ENCODE measurements at places on chromosomes 3 and 15.
A peak's percentile ranks its signal among the peaks of the same experiment; 100 is the strongest.

DNA sequence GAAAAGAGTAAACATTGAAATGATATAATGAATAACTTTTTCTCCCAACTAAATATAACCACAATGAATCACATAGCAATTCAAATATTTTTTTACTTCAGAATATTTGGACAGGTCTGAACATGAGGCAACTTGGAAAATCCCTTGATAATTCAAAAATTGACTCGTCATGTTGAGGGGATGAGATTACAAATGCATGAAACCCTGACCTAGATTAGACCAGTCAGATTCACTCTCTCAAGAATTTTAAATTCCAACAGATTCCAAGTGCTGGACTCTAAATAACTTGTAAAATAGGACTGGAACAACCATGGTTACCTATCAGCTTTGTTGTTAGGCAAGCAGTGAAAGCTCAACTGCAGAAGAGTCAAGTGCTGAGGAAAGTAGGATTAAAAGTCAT lies 317.5 kb downstream of the GBE1 start:
- no peak for DNase-seq

GRCh38 chr3:113118336-113118735 lies 93.0 kb upstream of the BOC start:
- DNase-seq, result no peak

GRCh38 chr3:126166009-126166408 lies 14.4 kb downstream of the ALDH1L1 start:
- DNase-seq, result no peak

GRCh38 chr3:159828542-159828943 lies 160.1 kb upstream of the IL12A start:
- DNase-seq, result no peak

GRCh38 chr15:97561529-97561928 lies 399.0 kb upstream of the ARRDC4 start:
- no peak for DNase-seq

DNA sequence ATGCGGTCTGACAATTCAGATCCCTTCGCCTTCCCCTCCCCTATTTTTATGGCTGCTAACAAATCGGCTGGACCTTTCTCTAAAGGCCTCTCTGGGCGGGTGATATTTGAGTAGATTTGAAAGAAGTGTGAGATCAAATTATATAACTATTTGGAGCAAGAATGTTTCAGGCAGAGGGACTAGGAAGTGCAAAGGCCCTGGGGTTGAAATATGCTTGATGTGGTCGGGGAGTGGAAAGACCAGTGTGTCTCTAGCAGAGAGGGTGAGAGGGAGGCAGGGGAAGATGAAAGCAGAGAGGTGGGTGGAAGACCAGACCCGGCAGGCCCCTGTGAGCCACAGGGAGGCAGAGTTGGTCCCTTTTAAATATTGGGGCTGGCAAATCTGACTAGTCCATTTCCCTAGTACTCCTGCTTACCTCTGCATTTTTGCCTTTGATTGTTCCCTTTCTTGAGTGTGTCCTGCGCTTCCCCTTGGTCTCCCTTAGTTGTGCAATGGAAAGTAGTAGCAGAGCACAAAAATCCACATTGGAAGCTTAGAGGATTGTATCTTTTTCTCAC lies 32.3 kb downstream of the SLCO3A1 start:
- DNase-seq, result no peak

- no peak for DNase-seq
Observed at GRCh38 chr15:87661454-87662355, 594.8 kb downstream of the NTRK3 start.

DNA sequence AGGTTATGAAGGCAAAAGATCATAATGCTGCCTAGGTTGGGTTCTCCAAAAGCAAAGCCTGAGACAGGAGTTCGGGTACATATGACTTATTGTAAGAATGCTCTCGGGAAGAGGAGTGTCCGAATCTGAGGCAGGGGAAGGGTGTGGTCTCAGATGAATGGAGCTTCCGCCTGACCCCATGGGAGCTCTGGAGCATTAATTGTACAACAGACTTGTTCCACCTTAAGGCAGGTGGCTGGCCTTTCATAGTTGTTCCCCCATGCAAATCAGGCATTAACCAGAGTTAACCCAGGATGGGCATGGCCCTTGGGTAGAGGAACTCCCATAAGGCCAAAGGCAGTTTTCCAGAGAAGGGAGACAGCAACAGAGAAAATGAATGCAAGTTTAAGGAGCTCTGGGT lies 170.6 kb downstream of the MYRIP start:
- DNase-seq, result no peak

- no peak for DNase-seq
Observed at GRCh38 chr3:127711896-127712295, 39.1 kb downstream of the ABTB1 start.

- DNase-seq, result no peak
Observed at GRCh38 chr3:149527531-149528339, 53.2 kb downstream of the TM4SF4 start.

DNA sequence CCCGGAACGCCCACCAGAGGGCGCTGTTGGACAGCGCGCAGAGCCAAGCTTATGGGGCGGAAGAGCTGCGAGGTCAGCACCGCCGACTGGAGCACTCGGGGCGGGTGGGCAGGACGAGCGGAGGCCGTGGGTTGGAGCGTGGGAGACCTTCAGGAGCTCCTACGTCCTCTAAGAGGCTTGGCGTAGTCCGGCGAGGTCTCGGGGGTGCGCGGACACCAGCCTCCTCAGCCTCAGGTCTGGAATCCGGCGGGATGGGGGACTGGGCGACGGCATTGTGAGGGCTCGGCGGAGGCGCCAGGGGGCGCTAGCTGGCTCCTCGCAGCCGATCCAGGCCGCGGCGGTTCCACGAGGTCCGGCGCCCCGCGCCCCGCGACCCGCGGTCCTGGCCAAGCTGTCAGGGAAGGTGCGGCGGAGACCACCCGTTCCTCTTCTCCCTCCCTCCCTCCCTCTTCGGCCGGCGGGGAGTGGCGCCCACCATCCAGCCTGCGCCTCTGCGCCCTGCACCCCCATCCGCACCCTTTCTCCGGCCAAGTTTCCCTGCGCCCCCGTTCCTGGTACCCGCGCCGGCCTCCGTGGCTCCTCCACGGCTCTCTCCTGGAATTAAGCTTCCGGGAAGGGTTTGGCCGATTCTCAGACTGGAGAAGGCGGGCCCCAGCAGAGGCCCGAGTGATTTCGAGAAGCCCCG lies 24.3 kb upstream of the POLG start:
- DNase-seq, result peak; percentile 79

- no peak for DNase-seq
Observed at GRCh38 chr3:119069725-119070124, 35.1 kb upstream of the IGSF11 start.

GRCh38 chr3:128281461-128282367 lies 128.4 kb downstream of the EEFSEC start:
- no peak for DNase-seq

DNA sequence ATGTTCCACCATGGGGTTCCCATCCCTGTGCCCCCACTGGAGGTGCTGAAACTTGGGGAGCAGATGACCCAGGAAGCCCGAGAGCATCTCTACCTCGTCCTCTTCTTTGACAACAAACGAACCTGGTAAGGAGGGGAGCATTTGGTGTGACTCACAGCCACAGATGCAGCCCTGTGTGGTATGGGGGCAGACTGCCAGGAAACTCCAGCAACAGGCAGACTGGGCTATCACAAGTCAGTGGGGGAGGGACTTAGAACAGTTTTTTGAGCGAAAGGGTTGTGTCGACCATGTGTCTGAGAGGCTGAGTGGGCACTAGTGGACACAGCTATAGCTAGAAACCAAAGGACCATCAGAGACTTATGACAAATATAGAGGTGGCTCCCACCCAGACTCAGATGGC lies 3.4 kb upstream of the OGG1 start:
- no peak for DNase-seq

DNA sequence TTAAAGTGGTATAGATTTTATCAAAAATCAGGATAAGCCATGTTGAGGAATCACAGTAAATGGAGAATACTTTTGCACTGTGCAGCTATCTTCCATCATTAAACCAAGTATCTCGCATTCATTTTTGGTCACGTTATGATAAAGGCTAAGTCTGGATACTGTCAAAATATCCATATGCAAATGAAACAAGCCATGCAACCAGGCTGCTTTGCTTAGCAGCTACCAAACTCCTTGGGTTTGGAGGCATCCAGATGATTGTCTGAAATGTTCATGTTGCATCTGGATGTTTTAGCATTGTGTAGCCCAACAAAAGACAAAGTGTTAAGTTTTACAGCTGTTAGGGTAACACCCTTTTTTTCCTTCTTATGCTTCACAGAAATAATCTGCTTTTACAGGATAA lies 322.9 kb upstream of the MDFIC2 start:
- DNase-seq, result no peak

GRCh38 chr15:98887976-98888375 lies 119.6 kb downstream of the PGPEP1L start:
- DNase-seq, result no peak

GRCh38 chr3:72319194-72320094 lies 528.8 kb downstream of the SHQ1 start:
- DNase-seq, result no peak

GRCh38 chr15:71455107-71455506 lies 339.8 kb downstream of the THSD4 start:
- no peak for DNase-seq

DNA sequence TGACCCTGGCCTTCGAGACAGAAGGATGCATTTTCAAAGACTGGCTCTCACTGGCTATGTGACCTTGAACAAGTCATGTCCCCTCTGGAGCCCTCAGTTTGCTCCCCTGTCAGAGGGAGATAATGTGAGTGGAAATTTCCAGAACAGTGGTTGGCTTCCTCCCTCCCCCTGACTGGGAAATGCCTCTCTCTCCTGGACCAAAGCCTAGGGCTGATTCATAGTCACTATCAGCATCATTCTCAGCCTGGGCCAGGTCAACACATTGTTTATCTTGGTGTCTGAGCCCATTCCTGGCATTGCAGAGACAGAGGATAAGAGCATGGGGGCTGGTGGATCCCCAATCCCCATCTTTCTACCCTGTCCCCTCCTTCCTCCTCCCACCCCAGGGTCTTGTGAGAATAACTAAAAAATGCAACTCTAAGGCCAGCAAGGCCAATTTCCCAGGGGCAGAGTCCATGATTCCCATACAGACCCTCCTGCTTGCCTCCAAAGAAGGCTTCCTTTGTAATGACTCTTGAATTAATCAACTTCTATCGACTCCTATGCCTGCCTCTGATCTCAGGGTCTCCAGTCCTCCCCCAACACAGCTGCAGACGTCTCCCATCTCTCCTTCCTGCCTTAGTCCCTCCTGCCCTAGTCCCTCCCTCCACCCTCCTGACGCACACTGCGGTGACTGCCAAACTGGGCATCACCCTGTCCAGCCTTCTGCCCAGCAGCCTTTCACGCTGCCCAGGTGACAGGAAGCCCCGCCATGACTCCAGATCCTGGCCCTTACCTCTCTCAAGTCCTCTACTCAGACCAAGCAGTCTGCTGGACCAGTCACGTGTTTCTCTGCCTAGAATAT lies 35.4 kb upstream of the CORO2B start:
- no peak for DNase-seq

- DNase-seq, result peak; percentile 83
Observed at GRCh38 chr3:127574880-127575878, 15.4 kb downstream of the TPRA1 start.

DNA sequence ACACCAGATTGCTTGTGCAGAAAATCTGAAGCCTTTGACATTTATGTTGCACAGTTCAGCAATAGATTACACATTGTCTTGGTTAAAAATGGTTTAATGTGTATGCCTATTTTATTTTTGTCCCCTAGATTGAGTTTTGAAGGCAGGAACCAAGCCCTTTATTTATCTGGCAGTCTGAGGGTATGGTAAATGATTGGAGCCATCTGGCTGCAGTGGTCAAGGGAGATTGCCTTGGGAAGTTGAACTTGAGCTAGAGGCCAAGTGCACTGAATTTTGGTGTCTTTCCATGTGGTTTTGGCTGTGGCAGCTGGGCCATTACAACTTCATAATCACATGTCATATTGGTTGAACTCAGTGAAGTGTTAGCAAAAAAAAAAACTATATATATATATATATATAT lies 248.7 kb upstream of the C2CD4B start:
- DNase-seq, result no peak

DNA sequence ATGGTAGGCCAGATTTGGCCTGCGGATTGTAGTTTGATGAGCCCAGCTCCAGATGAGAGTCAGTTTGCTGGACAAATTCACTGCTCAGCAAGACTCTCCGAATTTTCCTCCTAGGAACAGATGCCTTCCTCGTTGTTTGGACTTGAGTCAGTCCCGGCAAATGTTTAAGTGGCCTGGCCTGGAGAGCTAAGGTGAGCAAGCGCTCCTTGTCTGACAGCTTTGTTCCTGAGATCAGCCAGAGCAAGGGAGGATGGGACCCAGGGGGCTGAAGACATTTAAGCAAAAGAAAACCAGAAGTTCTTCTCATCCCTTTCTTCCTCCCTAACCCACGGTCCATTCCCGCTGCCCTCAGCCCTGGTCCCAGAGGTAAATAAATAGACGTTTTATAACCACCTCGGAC lies 40.3 kb downstream of the POLR2M start:
- DNase-seq, result no peak

- no peak for DNase-seq
Observed at GRCh38 chr3:149267565-149267964, 45.9 kb upstream of the CP start.

DNA sequence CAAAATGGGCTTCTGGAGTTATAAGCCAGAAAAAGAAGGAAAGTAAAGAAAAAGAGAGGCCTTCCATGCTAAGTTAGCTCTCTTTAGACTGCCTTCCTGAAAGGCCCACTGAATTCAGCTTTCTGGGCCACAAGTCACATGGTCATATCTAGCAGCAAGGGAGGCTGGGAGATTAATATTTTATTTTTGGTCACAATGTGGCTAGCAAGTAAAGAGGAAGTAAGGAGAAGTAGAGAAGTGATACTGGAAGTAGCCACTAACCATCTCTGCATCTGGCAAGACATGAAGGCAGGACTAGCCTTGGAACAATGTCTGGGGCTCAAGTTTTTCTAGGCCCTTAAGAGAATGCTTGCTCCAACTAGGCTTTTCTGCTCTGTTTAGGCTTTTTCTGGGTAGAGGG lies 81.8 kb upstream of the UBE2E1 start:
- DNase-seq, result no peak

DNA sequence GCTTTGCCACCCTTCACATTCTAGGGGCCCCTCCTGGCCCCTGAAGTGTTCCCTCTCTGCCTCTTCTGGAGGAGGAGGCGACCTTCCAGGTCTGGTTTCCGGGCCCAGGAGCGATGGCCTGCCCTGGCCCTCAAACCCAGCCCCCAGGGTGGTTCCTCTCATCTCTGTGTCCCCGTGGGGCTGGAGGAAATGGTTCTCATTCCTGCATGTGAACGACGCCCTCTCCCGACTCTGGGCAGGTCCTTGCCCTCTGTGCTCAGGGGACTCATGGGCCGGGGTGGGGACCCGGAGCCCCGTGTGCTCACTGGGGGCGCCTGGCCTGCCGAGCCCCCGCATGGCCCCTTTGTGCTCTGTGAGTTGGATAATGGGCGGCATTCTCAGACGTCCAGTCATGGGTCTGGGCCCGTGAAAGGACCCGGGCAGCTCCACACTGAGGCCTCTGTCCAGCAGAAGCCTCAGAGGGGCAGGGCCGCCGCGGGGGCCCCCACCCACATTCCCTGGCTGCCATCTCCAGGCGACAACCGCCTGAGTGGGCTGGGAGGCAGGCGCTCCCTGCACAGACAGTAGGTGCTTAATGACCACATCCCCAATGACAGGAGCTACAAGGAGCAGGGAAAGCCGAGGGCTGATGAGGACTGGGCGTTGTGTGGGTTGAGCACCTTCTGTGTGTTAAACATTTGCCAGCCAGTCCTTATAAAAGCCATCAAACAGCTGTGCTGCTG lies 5.5 kb upstream of the PLXND1 start:
- no peak for DNase-seq
